Mesendoderm (in vitro differentiated cells): ENCODE measurements at places on chromosomes 2 and 18.

- DNase-seq = no peak
Observed at GRCh38 chr2:119122663-119123062, 35.9 kb downstream of the C1QL2 start.

DNA sequence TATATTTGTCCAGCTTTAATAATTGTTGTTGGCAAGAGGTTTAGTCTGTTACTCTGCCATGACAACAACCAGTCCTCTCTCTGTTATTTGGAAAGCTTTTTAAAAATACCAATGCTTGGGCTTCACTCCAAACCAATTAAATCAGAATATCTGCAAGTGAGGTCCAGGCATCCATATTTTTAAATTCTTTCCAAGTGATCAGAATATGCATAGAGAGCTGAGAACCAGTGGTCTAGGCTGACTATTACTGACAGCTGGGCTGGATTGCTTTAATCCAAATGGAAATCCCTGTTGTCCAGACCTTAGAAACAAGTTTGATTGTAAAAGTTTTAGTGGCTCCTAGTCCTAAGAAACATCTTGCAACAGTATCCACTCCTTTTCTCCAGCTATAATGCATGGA is 1059.7 kb upstream of the ACVR2A start:
- DNase-seq = no peak

DNA sequence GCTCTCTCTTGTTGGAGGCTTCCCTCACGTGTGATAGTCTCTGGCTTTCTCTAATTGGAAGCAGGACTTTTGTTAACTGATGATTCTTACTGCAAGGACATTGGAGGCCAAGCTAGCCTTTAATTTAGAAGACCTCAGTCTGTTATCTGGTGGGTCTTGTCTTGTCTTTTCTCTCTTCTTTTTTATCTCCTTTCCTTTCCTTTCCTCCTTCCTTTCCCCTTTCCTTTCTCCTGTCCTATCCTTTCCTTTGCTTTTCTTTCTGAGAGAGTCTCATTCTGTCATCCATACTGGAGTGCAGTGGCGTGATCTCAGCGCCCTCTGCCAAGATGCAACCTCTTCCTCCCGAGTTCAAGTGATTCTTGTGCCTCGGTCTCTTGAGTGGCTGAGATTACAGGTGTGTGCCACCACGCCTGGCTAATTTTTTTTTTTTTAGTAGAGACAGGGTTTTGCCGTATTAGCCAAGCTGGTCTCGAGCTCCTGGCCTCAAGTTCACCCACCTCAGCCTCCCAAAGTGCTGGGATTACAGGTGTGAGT is 18.1 kb downstream of the CCNYL1 start:
- DNase-seq = peak; percentile 14

DNA sequence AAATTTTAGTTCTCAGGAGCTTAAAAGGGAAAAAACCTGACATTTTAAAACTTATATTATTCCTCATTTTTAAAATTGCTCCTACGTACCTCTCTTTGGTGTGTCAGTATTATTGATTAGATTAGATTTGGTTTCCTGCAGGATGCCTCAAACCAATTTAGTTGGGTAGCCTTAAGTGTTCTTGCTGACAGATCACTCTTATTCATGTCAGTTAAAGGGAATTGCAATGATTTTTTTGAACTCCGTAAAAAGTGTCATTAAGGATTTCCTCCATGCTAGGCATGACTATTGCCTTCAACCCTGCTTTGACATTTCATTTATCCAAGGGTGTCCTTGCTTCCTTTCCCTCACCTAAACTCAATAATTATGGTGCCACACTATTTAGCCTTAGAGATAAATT is 149.0 kb upstream of the CDH7 start:
- no peak for DNase-seq

GRCh38 chr2:60476206-60476954 is 77.1 kb downstream of the BCL11A start:
- DNase-seq = no peak

- DNase-seq = no peak
Observed at GRCh38 chr2:35978218-35978617, 377.4 kb upstream of the CRIM1 start.

GRCh38 chr2:203719456-203720410 is 13.3 kb downstream of the CD28 start:
- DNase-seq = peak; percentile 91

DNA sequence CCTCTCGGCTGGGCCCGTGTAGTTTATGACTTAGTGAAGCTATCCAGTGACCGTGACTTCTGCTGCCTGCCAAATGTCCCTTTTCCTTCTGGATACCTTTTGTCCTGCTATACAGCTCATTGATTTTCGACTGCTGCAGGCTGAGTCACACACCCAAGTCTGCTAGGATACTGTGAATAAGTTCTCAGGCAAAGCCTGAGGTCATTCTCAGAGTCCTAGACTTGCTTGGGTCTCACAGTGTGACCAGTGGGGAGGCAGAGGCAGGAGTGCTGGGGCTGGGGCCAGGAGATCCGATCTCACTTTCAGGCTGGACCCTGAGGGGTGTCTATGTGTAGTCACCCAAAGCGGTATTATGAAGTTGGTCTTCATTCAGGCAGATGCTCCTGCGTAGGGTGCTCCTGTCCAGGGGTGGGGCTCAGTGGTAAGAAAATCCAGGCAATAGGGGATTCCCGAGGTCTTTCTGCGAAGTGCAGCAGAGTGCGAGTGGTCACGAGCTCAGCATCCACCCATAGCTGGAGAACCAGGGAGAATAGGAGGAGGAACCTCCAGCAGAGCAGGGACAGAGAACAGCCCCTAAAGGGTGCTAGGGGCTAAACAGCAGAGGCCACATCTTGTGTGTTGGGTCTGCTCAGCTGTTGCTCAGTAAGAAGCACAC is 268.6 kb upstream of the NCKAP5 start:
- no peak for DNase-seq

DNA sequence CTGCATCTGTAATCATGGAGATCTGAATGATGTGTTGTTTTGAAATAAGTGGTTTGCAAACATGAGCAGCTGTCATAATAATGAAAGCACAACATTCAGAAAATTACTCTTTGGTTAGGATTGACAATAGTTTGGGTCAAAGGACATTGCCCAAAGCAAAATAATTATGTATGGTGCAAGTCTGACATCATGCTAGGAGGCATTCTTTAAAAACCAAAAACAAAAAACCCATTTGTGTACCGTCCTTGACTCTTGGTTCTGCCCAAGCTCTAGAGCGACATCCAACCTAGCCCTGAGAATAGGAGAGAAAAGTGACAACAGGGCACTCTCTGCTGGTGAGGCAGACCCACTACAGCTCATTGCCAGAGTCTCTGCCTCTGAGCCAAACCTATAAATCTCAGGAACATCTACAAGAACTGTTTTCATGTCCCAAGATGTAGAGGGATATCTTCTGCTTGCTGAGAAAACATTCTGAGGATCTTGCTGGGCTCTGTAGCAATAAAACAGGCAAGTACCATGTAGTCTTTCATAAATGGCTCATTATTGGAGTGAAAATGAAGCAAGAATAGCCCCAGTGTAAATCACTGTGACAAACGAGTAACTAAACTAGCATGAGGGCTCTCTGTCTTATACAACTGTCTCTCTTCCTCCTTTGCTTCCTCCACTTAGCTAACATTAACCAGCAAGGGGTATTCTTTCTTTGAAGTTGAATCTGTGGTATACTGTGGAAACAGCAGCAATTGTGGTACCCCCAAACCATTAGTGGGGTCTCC is 266.8 kb upstream of the CXCR4 start:
- DNase-seq = peak; percentile 66

DNA sequence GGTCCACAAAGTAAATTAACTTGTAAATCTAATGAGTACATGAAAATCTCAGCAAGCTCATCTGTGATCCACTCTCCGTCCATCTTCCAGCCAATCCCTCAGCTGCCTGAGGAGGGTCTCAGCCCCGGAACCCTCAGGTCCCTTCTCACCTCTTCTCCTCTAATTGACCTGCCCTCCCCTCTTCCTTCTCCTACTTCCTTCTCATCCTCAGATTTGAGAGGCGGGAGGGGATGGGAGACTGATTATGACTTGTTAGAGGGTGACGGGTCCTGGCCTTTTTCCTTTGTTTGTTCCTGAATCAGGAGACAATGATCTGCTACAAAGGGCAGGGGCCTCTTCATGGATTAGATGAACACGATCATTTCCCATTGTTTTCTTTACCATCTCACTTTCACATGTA is 80.1 kb downstream of the CYBRD1 start:
- peak; percentile 5 for DNase-seq

DNA sequence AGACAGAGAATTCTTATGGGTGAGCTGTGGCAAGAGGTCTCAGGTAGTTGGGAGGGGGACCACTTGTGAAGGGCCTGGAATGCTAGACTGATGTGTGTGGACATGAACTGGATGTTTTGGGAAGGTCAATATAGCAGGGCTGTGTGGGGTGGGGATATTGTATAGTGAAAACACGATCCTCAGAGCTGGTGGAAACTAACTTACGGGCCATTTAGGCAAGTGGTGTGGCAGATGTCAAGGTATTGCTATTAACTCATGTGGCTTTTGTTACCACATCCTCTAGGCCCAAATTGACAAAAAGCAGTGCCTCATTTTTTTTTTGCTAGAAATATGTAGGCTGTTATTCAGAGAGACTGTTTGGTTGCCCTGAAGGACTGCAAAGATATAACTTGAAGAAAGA is 8.0 kb upstream of the GALNT1 start:
- no peak for DNase-seq

DNA sequence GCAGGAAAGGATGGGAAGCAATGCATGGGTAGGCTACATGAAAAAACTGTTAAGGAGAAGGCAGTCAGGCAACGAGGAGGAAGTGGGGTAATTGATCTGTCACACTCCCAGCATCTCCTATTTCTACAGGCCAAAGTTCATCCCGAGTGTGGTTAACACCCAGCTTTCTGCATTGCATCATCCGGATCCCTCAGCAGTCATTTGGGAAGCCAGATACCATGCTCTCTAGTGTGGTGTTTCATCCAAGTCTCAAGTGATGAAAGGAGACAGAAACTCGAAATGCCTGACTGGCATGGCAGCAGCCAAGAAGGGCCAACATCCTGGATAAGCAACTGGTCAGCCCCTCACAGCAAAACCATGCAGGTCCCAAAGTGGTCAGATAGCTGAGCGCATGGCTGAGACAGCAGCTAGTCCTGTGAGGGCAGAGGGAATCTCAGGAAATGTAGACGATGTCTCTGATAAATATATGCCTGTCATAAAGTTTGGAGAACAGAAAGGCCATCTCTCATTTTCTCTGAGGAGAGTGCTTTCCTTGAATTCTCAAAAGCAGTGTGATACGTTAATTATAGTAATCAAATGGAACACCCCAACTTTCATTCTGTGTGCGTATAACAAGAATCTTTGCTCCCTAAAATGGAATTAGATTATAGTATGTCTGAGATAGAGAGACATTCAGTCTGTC is 24.8 kb upstream of the HNRNPA3 start:
- peak; percentile 56 for DNase-seq

GRCh38 chr2:113202305-113203216 is 28.8 kb downstream of the PSD4 start:
- no peak for DNase-seq

GRCh38 chr2:144946263-144946662 is 426.3 kb upstream of the ZEB2 start:
- no peak for DNase-seq

DNA sequence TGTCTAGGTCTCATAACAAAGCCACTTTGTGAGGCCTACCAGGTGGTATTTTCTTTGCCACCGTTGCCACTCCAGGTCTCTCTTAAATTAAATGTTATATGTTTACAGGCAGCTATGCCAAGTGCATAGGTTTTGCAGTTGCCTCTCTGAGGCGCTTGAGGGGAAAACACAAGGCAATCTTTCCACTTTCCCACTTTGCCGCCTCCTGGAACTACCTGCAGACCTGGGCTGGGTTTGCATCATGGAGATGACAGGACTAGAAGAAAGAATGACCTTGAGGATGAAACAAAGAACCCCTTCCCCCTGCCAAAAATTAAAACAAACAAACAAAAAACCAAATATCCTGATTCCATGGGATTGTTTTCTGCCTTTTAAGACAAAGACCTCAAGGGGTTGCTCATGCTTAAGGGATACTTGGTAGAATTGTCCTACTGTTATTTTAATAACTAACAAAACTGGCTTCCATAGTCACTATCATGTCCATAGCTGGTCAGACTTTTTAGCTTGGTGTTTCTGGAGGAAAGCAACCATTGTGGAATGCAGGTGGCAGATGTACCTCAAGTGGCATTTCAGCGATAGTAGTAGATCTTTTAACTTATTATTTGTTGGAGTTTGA is 159.9 kb downstream of the PRPF40A start:
- DNase-seq = no peak

DNA sequence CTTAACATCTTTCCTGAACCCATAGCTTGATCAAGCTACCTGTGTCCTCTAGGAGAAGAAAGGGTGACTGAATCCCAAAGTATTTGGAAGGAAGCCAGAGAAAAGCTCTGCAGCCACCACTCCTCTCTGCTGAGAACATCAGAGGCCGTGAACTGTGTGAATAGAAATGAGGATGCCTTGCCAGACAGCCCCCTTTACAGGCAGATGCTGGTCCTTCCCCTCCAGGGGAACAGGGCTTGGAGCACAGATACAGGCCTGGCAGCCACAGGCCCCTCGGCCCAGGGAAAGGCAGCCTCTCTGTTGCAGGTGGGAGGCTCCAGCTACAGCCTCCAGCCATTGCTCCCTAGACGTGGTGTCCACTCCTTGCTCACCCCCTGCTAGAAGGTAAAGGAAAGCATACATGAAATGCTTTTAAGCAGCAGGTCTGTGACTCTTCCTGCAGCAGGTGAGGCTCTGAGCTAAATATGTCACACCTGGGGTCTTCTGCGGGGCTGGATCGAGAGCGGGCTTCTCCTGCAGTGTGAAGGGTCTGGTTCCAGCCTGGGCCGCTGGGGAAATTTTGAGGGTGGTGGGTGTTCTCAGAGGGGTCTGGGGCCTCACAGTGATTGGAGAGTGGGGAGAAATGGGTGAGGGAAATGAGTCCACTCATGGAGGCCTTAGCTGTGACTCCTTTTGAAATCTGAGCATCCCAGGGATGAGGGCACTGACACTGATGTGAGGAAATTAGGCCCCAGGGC is 234.0 kb downstream of the KLHL29 start:
- no peak for DNase-seq

DNA sequence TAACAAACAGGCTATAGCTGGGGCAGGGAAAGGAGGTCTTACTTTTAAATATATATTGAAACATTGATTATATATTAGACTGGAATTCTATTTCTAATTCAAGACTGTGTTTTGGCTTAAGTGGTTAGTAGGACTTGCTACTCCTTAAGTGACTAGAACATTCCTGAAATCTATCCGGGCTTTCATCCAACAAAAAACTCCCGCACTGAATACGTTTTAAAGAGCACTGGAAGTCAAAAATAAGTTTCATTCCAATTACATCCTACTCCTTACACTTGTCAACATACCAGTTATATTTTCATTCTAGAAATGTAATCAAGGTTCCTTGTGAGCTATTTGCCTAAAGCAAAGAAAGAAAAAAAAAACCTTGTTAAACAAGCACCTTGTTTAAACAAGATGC is 204.6 kb downstream of the SP3 start:
- DNase-seq = no peak

DNA sequence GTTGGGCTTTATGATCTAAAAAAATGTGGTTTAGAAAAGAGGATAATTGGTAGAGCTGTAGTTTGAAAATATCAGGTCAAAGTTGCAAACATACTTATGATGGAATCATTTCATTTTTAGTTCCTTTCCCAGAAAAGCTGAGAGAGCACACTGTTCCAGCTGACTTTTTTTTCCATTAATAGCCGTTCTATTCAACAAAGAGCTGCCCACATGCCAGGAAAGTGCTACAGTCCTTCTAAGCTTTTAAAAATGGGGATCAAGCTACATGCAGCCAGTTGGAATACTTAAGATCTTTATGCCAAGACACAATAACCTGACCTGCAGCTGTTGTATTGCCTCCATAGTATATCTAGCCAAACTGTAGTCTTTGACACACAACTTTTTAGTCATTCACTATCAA is 111.5 kb downstream of the GALNT3 start:
- DNase-seq = no peak

- DNase-seq = no peak
Observed at GRCh38 chr2:195411219-195411687, 245.8 kb upstream of the SLC39A10 start.

GRCh38 chr18:63234841-63235240 is 84.7 kb downstream of the BCL2 start:
- no peak for DNase-seq
